Chondrocyte (in vitro differentiated cells): ENCODE measurements at places on chromosomes 16 and 17.

DNA sequence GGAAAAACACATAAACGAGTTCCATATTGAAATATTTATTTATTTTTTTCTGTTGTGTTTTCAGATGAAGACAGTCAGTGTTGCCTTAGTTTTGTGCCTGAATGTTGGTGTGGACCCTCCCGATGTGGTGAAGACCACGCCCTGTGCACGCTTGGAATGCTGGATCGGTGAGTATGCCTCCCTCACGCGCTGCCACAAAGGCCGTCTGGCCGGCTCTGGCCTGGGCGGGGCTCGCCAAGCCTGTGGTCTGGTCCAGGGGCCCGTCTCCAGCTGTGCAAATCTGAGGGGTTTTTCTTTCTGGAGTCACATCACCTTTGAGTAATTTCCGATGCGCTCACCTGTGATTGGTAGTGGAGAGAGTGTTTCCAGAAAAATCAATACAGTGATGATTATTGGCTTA lies 81.0 kb downstream of the RPTOR start:
- peaks cover 9% of the 10 kb centered on the region for H3K4me1 ChIP-seq
- H3K36me3 ChIP-seq: peaks cover 11% of the 10 kb centered on the region
- no peak for DNase-seq
- no peak overlapping the region for H3K4me3 ChIP-seq
- H3K27ac ChIP-seq: no peak overlapping the region

DNA sequence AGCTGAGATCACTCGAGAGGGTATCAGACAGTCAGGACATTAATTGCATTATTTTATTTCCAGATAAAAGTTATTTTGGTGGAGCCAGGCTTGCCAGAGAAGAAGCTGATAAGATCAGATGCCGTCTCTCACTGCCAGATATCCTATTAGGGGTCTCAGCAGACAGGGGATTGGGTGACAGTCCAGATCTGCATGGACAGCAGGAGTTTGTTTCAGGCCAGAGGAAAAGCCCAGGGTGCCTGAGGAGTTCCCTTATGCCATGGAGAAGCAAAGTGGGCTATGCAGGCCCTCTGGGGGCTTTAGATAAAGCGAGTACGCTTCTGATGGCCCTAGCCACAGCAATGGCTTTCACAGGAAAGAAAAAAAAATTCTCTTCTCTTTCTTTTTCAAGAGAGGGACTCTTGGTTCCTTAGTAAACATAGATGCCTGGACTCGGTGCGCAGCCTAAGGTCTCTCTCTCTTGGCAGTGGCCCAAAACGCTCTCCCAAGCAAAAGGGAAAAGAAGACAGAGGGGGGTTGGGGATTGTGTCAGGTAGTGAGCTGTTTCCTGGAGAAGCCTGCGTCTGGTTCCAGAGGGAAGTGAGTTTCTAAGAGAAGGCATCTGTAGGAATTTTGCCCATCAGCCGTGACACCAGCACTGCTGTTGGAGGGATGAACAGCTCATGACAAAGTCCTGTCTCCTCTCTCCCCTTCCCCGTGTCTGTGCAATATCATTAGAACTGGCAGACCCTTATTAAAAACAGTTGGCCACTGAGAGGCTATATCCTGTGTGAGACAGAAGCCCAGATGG lies 166.3 kb upstream of the FOXF1 start:
- H3K36me3 ChIP-seq: no peaks in the 10 kb centered on the region
- DNase-seq: peak; percentile 33
- no peaks in the 10 kb centered on the region for H3K4me1 ChIP-seq
- peaks cover 89% of the 10 kb centered on the region for H3K27me3 ChIP-seq
- no peak overlapping the region for H3K4me3 ChIP-seq
- H3K27ac ChIP-seq: no peak overlapping the region

DNA sequence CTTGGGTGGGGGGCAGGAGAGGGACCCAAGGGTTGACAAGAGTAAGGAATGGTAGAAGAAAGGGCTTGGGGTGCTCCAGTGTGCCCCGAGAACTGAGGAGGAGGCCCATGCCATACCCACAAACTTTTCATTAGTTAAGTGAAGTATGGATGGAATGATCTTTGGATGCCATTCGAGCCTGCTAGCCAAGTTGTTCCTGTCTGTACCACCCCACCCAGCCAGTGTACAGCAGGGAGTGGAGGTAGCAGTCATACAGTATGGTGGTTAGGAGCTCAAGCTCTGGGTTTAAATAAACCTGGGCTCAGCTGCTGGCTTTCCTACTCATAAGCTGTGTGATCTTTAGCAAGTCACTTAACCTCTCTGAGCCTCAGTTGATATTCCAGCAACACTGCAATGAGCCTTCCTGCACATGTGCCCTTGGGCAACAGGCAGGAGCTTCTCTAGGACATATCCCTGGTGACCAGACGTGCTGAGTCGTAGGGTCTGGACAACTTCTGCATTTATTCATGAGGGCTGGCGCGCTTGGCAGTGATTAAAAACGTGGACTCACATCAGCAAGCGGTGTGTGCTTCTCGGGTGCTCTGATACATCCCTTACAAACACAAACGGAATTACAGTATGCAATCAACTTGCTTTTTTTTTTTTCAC lies 22.9 kb downstream of the ITPRIPL2 start:
- no peak for DNase-seq
- peak overlapping the region; percentile 55 for H3K27ac ChIP-seq
- H3K36me3 ChIP-seq: no peaks in the 10 kb centered on the region

GRCh38 chr16:78458588-78458987 lies 359.1 kb downstream of the WWOX start:
- H3K27ac ChIP-seq: no peak overlapping the region
- H3K27me3 ChIP-seq: no peaks in the 10 kb centered on the region

DNA sequence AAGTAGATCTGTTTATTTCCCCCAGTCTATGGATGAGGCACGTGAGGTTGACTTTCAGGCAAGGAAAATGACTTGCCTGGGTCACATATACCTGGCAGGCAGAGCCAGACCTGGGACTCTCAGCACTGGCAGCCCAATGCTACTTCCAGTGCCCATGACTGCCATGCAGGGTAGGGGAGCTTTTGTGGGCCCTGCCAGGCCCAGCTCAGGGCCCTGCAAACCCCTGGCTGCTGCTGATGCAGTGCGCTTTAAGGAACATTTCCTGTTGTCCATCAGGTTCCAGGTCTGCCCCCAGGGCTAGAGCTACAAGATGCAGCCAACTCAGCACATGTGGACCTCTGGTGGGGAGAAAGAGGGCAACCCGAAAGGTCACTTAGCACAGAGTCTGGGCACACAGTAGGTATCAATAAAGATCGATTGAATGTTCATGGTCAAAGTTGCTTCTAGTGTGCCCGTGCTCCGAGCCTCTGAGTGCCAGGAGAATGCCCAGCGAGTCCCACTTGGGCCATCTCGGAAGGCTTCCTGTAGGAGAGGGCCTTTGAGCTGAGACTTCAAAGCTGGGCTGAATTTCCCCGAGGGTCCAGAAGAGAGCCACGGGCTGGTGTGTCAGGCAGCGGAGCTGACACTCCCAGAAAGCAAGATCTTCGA lies 513 bp upstream of the TBX21 start:
- peaks cover 3% of the 10 kb centered on the region for H3K4me1 ChIP-seq
- no peak overlapping the region for H3K27ac ChIP-seq
- peak overlapping the region; percentile 55 for H3K4me3 ChIP-seq
- peaks cover 61% of the 10 kb centered on the region for H3K27me3 ChIP-seq
- no peak for DNase-seq
- no peaks in the 10 kb centered on the region for H3K36me3 ChIP-seq

DNA sequence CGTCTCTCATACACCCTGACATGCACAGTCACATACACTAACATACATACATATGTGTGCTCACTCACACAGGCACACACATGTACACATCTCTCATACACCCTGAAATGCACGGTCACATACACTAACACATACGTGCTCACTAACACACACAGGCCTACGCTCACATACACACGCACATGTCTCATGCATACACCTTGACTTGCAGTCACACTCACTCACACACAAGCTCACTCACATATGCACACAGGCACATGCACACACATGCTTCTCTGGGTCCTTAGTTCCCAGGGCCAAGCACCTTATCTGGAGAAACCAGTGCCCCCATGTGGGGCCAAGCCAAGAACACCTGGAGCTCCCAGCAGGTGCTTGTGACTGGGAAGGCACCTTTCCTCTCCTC lies 240.3 kb downstream of the RBFOX3 start:
- DNase-seq: no peak
- no peaks in the 10 kb centered on the region for H3K4me1 ChIP-seq
- H3K36me3 ChIP-seq: peaks cover 3% of the 10 kb centered on the region
- no peak overlapping the region for H3K27ac ChIP-seq

GRCh38 chr17:51852603-51853002 lies 305.9 kb downstream of the CA10 start:
- no peak overlapping the region for H3K27ac ChIP-seq
- H3K36me3 ChIP-seq: no peaks in the 10 kb centered on the region
- H3K27me3 ChIP-seq: peaks cover 11% of the 10 kb centered on the region
- no peak overlapping the region for H3K4me3 ChIP-seq
- peaks cover 7% of the 10 kb centered on the region for H3K4me1 ChIP-seq

GRCh38 chr17:632560-632959 lies 82.1 kb downstream of the VPS53 start:
- peaks cover 36% of the 10 kb centered on the region for H3K4me1 ChIP-seq
- H3K27ac ChIP-seq: peak overlapping the region; percentile 85
- H3K4me3 ChIP-seq: no peak overlapping the region
- no peak for DNase-seq

- no peaks in the 10 kb centered on the region for H3K36me3 ChIP-seq
- H3K27me3 ChIP-seq: no peaks in the 10 kb centered on the region
- no peak overlapping the region for H3K4me3 ChIP-seq
- H3K27ac ChIP-seq: no peak overlapping the region
- no peak for DNase-seq
- no peaks in the 10 kb centered on the region for H3K4me1 ChIP-seq
These were observed 124.4 kb downstream of the CDYL2 start for GRCh38 chr16:80680046-80680445.

DNA sequence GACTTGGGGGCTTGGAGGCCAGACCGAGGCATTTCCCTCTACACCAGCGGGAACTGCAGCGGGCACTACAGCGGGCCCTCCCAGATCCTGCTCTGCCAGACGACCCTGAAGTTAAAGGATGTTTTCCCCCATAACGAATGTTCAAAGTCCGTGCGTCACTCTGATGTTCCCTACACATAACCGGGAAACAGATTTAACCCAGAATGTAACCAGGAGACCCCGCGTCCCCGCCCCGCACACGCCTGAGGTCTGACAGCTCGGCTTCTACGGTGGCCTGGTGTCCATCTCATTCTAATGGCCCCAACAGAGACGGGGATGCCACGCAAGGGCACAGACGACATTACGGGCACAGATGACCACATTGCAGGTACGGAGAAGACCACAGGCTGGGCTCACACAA lies 31.7 kb upstream of the RHOT1 start:
- no peak for DNase-seq
- H3K27ac ChIP-seq: no peak overlapping the region
- H3K4me3 ChIP-seq: no peak overlapping the region
- no peaks in the 10 kb centered on the region for H3K27me3 ChIP-seq
- H3K4me1 ChIP-seq: peaks cover 15% of the 10 kb centered on the region
